ENCODE measurements at places on chromosomes 11 and 22.
A peak's percentile ranks its signal among the peaks of the same experiment; 100 is the strongest.

GRCh38 chr11:120625565-120625964 is 114.0 kb downstream of the GRIK4 start:
- DNase-seq, result no peak

GRCh38 chr11:2912498-2912897 is 16.7 kb downstream of the PHLDA2 start:
- no peak for DNase-seq

GRCh38 chr11:128343135-128343514 is 244.2 kb downstream of the ETS1 start:
- no peak for DNase-seq

DNA sequence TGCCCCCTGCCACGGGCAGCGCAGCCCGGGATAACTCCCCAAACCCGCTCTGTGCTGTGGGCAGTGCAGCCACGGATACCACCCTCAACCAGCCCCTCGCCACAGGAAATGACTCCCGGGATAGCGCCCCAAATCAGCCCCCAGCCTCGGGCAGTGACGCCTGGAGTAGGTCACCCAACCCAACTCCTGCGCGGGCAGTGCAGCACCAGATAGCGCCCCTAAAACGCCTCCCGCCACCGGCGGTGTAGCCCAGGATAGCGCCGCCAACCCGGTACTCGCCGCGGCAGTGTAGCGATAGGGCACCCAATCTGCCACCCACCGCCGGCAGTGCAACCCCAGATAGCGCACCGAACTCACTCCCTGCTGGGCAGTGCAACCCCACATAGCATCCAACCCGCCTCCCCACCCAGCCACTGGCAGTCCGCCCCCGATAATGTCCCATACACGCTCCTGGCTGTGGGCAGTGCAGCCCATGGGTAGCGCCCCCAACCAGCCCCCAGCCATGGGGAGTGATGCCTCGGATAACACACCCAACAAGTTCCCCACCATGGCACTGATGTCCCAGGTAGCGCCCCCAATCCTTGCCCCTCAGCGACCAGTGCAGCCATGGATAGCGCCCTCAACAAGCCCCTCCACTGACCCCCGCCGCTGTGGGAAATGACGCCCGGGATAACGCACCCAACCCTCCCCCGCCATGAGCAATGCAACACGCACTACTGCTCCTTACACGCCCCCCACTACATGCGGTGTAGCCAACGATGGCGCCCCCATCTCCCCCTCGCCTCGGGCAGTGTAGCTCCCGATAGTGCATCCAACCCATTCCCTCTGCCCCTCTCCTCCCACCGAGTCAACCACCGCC is 1.5 kb downstream of the RFPL2 start:
- no peak for DNase-seq

DNA sequence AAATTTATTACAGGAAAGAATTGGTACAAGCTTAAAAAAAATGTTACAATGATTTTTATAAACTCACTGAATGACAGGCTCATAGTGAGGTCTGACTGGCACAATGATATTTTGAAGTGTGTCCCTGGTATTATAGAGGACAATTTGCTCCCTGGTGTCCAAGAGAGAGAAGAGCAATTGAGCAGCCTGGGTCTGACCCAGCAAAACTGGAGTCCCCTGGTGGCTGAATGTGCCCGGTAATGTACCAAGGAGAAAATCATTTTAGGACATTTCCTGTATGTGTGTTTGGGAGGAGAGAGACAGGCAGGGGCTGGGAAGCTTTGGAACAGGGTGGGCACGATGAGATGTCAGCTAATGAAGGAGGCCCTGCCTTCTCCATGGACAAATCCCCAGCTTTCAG is 125.3 kb downstream of the APOL5 start:
- no peak for DNase-seq

DNA sequence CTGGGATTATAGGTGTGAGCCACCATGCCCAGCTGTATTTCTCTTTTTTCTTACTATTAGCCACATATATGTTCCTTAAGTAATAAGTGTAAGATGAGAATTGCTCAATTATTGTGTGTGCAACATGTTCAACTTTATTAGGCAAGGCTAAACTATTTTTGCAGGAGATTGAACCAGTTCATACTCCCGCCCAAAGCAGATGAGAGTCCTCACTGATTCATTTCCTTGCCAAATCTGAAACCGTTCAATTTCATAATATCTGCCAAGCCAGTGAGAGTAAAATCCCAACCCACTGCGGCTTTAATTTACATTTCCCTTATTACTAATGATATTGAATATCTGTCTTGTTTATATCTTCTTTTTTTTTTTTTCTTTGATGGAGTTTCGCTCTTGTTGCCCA is 48.4 kb downstream of the KCNJ4 start:
- DNase-seq, result no peak

DNA sequence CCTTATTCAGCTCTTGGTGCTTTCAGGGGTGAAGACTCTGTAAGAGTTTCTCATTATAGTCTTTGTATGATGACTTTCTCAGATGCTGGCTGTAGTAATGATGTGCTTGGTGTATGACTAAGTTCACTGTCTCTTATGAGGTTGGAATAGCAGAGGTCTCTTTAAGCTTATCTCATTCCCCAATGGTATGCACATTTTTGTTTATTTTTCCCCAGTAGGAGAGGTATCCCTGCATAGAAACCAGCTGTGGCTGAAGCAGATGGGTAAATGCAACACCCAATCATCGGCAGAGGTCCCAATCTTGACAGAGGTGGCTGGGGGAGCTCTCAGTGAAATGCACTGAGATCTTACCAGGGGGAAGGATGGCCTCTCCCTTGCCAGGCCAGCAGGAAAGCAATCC is 34.6 kb downstream of the BBOX1 start:
- no peak for DNase-seq

DNA sequence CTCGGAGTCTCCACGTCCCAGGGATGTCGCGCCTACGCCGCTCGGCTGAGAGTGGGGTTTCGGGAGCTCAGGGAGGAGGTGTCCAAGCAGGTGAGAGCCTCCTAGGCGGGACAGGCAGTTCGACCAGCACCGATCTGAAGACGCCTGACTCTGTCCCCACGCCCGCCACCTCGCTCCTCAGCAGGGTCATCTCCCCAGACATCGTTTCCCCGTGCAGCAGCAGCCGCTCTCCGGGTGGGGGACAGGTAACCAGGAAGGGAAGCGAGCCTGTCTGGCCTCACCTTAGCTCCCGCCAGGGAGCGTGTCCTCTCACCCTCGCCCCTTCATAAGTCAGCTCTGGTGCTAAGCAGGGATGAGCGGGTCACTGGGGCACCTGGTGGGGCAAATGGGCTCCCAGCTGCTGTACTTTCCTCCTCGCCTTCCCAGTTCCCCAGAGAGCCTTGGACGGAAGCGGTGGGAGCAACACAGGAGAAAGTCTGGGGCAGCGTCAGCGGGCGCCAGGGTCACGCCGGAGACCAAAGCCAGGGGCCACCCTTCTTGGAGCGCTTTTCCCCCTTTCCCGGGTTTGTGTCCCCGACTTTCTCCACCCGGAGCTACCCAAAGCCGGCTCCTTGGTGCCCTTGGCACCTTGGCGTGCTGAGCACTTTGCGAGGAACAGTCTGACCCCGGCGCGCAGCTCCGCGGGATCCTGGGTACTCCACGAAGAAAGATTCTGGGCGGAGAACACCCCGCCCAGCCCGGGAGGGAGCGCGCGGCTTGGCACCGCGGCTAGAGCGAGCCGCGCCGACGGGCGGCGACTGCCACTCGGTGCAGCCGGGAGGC is 1.6 kb downstream of the SPON1 start:
- DNase-seq, result peak; percentile 14

DNA sequence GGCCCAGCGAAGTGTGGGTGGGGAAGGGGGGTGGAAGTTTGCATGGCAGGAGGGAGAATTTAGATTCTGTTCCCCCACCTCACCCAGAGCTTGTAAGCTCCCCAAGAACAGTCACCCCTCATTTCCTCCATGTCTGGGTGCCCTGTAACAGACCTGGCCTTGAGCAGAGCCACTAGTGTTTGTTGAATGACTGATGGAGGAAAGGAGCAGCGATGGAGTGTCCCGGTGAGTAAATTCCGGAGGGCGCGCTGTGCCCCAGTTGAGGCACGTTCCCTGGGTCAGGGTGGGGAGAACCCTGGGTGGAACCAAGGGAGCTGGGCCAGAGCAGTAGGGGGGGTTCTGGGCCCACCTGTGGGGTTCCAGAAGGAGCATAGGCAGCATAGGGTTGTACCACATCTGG is 827 bp downstream of the NAALADL1 start:
- no peak for DNase-seq

- no peak for DNase-seq
Measured at GRCh38 chr11:78354408-78355308, 63.0 kb downstream of the GAB2 start.

DNA sequence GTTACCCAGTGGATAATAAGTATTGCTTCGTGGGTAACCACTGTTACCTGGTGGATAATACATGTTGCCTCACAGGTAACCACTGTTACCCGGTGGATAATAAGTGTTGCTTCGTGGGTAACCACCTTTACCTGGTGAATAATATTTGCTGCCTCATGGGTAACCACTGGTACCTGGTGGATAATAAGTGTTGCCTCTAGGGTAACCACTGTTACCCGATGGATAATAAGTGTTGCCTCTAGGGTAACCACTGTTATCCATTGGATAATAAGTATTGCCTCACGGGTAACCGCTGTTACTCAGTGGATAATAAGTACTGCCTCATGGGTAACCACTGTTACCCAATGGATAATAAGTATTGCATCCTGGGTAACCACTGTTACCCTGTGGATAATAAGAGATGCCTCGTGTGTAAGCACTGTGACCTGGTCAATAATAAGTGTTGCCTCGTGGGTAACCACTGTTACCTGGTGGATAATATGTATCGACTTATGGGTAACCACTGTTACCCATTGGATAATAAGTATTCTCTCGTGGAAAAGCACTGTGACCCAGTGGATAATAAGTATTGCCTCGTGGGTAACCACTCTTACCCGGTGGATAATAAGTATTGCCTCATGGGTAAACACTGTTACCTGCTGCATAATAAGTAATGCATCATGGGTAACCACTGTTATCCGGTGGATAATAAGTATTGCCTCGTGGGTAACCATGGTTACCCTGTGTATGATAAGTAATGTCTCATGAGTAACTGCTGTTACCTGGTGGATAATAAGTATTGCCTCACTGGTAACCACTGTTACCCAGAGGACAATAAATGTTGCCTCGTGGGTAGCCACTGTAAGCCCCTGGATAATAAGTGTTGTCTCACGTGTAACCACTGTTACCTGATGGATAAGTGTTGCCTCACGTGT is 20.1 kb upstream of the NXPE4 start:
- no peak for DNase-seq

- DNase-seq, result no peak
Measured at GRCh38 chr22:17217179-17217578, 2.1 kb downstream of the ADA2 start.

DNA sequence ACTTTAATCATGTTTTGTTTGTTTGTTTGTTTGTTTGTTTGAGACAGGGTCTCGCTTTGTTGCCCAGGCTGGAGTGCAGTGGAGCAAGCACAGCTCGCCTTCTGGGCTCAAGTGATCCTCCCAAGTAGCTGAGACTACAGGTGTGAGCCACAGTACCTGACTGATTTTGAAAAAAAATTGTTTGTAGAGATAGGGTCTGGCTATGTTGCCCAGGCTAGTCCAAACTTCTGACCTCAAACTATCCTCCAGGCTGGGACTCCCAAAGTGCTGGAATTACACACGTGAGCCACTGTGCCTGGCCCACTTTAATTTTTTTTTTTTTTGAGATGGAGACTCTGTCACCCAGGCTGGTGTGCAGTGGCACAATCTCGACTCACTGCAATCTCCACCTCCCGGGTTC is 74.8 kb upstream of the CLDN5 start:
- no peak for DNase-seq

DNA sequence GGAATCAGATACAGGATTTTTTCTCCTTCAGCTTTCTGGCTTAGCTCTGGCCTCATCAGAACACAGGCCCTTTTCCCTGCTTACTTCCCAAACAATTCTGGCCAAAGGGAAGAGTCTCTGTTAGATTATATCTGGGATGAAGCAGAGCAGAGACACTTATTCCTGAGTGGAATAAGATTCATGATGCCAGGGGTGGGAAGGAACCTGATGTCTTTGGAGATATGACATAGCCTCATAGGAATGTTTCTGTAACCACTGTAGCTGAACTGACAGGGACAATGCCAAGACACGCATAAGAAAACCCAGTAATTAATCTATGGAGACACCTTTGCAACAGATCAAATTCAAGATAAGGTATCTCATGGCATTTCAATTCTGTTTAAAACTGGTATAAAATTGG is 177.1 kb upstream of the RAG2 start:
- no peak for DNase-seq

GRCh38 chr22:23205339-23206049 is 25.2 kb downstream of the BCR start:
- DNase-seq, result no peak

GRCh38 chr11:59152312-59152951 is 9.8 kb downstream of the FAM111A start:
- peak; percentile 48 for DNase-seq

DNA sequence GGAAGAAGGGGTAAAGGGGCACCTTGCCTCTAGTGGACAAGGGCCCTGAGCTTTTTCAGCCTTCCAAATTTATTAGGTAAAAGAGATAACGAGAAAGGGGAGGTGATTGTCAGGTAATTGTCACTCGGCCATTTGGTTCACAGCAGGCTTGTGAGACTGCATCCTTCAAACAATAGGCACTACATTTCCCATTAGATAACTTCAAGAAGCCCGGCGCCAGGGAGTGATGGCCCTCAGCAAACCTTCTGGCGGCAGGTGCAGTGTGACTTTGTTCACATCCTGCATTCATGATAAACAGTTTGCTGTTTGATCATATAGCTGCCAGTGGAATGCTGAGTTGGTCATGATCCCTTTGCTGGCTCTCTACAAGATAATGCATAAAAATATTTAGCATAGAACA is 185.1 kb downstream of the CWF19L2 start:
- no peak for DNase-seq

DNA sequence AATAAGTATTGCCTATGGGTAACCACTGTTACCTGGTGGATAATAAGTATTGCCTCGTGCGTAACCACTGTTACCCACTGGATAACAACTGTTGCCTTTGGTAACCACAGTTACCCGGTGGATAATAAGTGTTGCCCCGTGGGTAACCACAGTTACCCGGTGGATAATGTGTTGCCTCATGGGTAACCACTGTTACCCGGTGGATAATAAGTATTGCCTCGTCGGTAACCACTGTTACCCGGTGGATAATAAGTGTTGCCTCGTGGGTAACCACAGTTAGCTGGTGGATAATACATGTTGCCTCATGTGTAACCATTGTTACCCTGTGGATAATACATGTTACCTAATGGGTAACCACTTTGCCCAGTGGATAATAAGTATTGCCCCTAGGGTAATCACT is 9.8 kb upstream of the NXPE4 start:
- DNase-seq, result no peak

DNA sequence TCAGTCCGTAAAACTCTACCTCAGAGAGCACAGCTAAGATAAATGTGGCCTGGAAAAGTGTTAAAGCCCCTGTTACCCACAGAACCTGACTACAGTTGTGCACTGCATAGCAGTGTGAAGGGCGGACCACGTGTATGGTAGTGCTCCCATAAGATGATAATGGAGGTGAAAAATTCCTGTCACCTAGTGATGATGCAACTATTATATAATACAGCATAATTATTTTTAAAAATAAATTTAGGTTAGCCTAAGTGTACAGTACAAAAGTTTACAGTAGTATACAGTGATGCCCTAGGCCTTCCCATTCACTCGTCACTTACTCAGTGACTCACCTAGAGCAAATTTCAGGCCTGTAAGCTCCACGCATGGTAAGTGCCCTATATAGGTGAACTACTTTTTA is 76.6 kb upstream of the RASSF10 start:
- DNase-seq, result no peak

GRCh38 chr11:86160541-86161149 is 83.9 kb upstream of the EED start:
- DNase-seq, result no peak

Data from GM10248 (cell line).